ENCODE measurements at places on chromosomes 5 and 9.

GRCh38 chr9:134420974-134421432 is 94.7 kb downstream of the RXRA start:
- no peak for DNase-seq

DNA sequence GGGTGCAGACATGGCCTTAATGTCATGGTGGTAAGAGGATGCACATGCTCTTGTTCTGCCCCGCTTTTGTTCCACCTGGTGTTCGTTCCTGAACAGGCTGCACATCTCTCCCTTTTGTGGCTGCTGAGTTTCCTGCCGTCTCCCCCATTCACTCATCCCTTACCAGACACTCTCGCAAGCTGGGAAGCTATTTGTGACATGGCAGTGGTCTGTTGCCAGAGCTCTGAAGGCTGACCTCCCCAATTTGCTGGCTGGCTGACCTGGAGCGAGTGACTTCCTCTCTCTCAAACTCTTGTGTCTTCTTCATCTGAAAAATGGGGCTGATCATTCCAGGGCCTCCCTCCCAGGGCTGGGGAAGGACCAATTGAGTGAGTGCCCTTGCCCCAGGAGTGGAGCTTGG is 35.9 kb downstream of the HRH2 start:
- DNase-seq, result no peak

- DNase-seq, result no peak
Measured at GRCh38 chr5:103224118-103224893, 34.3 kb upstream of the MACIR start.

GRCh38 chr5:140024928-140025327 is 18.2 kb downstream of the NRG2 start:
- no peak for DNase-seq

DNA sequence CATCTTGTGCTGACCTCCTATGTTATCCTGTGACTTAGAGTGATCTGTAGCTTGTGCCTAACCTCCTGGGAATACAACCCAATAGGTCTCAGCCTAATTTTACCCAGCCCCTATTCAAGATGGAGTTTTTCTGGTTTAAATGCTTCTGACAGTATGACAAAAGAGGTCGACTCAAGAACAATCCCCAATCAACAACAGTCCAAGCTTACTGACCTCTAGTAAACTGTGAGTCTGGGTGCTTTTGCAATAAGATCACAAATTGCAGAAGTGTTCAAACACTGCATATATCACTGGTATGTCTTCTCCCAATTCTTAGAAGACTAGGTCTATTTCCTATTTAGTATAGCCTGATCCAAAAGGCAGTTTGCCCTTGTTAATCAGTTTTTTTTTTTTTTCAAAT is 323.5 kb upstream of the PTGER4 start:
- no peak for DNase-seq

DNA sequence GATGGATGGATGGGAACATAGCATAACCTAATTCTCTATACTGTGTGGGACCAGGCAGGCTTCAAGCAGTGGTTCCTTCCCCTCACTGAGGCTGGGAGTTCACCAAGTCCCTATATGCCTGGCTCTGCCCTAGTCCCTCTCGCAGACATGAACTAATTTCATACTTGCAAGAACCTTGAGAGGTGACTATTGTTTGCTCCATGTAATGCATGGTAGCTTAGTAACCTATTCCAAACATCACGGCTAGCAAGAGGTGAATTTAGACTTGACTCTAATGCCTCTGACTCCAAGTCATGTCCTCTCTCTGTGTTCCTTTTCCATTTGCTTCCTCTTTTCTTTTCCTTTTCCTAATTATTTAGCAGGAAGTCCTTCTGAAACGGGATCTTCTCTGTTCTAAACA is 25.9 kb upstream of the ERMP1 start:
- no peak for DNase-seq

- DNase-seq, result no peak
Measured at GRCh38 chr9:113341712-113342410, 1.8 kb upstream of the WDR31 start.

GRCh38 chr9:116250891-116251290 is 97.3 kb downstream of the PAPPA start:
- no peak for DNase-seq

DNA sequence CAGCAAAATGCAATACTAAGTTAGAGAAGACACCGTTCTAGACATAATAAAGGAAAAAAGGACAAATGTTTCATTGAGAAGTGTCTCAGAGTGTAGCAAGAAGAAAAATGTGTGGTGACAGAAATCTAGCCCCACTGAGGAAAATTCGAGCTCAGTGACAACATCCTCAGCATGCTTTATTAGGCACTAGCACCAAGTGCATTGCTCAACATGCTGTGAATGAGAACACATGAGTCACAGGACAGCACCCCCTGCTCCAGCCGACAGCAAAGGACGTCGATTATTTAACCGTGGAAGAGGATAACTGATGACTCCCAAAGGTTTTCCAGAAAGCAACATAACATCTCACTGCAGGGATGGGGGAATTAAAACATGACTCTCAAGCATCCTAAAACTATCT is 182.7 kb downstream of the GNAQ start:
- no peak for DNase-seq

DNA sequence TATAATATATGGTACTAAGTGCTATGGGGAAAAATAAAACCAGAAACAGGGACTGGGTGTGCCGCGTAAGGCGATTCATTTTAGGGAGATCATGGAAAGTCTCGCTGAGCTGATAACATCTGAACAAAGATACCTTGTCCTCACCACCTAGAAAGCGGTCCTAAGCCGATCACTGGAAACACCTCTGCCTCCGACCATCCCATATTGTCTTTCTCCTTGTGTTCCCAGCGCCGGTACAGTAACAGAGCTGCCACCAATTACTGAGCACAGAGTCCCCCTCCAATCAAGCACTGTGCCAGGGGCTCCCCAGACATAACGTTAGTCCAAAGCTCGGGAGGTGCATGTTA is 704 bp downstream of the CCDC112 start:
- DNase-seq, result no peak

DNA sequence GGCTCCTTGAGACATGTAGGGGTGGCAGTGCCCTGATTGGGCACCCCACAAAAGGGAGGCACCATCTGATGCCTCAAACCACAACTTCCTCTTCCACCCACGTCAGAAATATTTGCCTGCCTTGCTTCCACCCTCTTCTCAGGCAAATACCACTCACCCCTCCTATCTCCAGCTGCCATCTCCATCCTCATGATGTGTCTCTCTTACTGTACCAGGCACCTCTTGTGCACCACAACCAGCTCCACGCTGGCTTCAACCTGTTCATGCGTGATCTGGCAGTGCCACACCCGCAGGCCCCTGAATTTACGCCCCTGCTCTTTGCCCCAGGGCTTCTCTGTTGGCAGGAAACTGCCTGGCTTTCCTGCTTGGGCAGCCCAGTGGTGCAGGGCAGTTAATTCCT is 87.8 kb upstream of the HSPA9 start:
- DNase-seq, result no peak

GRCh38 chr5:96197347-96197746 is 235.7 kb upstream of the ELL2 start:
- DNase-seq, result no peak

- no peak for DNase-seq
Measured at GRCh38 chr9:72322259-72322658, 42.7 kb downstream of the ZFAND5 start.

DNA sequence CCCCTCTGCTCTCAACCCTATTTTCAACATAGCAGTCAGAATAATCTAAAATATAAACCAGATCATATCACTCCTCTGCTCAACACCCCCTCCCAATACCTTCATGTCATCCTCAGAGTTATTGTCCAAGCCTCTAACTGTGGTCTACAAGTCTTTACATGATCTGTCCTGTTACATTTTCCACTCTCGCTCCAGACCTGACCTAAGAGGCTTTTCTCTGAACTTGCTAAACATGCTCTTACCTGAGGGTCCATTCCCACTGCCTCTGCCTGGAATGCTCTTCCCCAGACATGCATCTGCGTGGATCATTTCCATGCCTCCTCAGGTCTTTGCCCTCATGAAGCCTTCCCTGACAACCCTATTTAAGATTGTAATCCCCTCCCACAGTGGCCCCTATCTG is 12.0 kb downstream of the NIPSNAP3B start:
- no peak for DNase-seq

- no peak for DNase-seq
Measured at GRCh38 chr9:116236979-116237378, 83.4 kb downstream of the PAPPA start.

GRCh38 chr5:139295346-139296057 is 2.0 kb downstream of the MATR3 start:
- no peak for DNase-seq

DNA sequence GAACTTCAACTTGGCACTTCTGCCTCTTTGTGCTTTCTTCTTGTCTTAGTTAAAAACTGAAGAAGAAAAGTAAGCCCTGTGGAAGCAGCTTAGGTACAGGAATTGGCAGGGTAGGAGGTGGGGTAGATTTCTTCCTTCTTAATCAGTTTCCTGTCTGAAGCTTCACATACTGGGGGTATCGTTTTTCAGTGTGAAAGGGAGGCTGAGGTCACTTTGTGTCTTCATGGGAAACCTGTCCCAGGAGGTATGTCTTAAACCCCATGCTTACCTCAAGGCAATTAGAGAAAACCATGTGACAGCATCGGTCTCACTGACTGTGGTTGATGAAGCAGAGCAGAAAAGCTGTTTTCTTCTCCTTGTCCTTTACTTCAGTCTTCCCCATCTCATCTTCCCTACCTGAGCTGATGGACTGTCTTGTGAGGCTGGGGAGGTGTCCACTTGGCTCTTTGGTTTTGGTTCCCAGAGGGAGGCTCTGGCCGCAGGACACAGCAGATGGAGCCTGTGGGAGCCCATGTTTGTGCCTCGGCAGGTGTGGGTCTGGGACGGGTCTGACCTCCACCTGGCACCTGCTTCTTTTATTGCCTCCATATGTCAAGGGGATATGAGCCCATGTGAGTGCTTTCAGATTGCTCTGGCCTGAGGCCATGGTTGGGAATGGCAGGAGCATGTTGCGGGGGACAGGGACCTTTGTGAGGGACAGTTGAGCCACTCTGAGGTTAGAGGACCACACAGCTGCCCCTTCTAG is 47.0 kb downstream of the SH3GL2 start:
- no peak for DNase-seq

DNA sequence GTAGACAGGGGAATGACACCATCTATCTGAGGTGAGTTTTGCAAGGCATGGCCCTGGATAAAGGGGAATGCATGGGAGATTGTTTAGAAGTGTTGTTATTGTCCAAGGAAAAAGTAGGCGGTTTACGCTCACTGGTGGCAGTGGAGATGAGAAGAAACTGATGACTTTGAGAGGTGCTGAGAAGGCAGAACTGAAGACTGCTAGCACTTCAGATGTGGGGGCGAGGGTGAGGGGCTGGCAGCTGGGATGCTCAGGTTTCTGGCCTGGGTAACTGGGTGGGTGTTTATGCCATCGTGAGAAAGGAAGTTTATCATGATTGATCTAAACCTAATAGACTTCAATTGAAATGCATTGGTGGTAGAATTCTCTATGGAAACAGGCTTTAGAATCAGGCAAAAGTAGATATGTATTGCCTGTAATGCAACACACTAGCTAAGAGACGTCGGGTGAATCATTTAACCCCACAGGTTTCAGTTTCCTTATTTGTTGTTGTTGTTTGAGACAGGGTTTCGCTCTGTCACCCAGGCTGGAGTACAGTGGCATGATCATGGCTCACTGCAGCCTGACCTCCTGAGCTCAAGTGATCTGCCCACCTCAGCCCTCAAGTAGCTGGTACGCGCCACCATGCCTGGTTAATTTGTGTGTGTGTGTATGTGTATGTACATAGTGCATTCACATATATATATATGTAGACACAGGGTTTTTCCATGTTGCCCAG is 123.5 kb downstream of the SLC24A2 start:
- DNase-seq, result no peak

Measured in coronary artery (tissue), 2 donors.